ENCODE measurements at places on chromosomes 6 and 20.

DNA sequence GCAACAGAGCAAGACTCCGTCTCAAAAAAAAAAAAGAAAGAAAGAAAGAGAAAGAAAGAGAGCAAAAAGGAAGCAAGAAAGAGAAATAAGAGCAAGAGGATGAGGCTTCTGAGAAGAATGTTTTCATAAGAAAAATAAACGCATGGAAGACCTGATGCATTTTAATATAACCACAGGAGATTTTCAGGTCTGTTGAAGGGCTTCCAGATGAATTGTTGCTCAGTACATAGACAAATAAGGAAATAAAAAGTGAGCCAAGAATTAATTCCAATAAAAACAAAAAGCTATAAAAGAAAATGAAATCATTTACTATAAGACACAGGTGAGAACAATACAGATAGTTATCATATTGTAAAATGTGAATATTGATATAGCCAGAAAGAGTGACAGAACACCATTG lies 43.5 kb downstream of the PERP start:
- no peak for DNase-seq

- DNase-seq: no peak
Measured at GRCh38 chr6:132401618-132402285, 477 bp upstream of the MOXD1 start.

DNA sequence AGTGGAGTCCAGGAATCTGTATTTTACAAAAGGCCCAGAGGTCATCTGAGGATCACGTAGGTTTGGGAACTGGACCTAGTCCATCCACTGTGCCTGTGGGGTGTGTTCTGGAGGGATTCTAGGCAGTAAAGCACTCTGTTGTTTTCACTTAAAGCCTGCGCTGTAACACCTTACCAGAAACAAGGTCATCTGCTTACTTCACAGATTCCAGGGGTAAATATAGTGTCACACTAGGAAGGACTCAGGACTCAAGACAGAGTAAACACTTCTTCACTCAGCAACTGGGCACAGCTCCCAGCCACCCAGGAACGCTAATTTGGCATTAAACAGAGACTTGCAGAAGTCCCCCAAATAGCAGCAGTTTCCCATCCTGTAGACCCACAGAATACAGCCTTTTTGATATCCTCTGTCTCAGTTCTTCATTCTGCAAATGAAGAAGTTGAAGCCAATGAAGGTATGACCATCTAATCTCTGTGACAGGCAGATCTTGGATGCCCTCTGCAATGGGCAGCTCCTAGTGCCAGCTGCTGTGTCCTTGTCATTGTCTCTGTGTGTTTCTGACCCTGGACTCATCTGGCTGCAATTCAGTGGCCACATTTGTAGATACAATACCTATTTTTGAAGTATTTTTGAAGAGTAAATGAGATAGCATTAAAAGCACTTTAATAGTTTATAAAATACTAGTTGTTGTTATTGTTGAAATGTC lies 129.1 kb downstream of the SLC24A3 start:
- no peak for DNase-seq

DNA sequence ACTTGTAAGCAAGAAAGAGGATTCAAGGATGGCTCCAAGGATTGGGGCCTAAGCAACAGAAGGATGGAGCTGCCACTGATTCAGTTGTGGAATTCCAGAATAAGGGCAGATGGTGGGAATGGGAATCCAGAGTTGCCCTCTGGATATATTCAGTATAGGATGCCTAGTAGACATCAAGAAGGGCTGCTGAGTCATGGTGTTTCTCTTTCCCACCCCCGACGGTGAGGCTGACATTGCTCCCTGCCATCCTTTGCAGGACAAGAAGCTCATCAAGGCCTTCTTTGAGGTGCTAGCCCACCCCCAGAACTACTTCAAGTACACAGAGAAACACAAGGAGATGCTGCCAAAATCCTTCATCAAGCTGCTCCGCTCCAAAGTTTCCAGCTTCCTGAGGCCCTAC lies 11.2 kb upstream of the ZNF76 start:
- DNase-seq: no peak

GRCh38 chr6:122322824-122323223 lies 76.6 kb upstream of the HSF2 start:
- no peak for DNase-seq

DNA sequence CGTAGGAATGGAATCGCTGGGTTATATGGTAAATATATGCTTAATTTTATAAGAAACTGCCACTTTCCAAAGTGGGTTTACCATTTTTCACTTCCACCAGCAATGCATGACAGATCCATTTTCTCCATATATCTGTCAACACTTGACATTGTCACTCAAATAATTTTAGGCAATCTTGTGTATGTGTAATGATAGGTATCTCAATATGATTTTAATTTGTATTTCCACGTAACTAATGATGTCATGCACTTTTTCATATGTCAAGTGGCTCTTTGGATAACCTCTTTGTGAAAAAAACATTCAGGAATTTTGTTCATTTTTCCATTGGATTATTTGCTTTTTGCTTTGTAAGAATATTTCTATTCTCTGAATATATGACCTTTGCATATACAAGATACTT lies 419.9 kb downstream of the BTBD3 start:
- DNase-seq: no peak

- DNase-seq: no peak
Measured at GRCh38 chr6:79518842-79519241, 18.4 kb downstream of the LCA5 start.

- no peak for DNase-seq
Measured at GRCh38 chr6:77072694-77073409, 390.4 kb downstream of the HTR1B start.

DNA sequence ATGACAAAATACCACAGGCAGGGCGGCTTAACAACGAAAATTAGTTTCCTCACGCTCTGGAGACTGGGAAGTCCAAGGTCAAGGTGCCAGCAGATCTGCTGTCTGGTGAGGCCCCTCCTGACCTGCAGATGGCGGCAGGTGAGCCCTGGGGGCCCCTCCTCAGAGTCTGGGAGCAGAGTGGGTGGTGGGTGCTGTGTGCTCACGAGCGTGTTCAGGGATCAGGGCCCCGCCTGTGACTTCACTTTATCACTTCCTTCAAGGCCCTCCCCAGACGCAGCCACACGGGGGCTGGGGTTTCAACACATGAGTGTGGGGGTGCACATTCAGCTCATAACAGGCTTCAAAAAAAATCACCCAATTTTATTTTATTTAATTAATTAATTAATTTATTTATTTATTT lies 39.3 kb downstream of the SLC2A4RG start:
- no peak for DNase-seq

- DNase-seq: no peak
Measured at GRCh38 chr20:32792316-32792715, 27.4 kb upstream of the MAPRE1 start.

GRCh38 chr6:149169761-149170511 lies 147.6 kb upstream of the TAB2 start:
- no peak for DNase-seq

GRCh38 chr6:91464201-91464600 lies 877.3 kb upstream of the MAP3K7 start:
- no peak for DNase-seq

- no peak for DNase-seq
Measured at GRCh38 chr6:161948462-161948861, 674.6 kb upstream of the AGPAT4 start.

DNA sequence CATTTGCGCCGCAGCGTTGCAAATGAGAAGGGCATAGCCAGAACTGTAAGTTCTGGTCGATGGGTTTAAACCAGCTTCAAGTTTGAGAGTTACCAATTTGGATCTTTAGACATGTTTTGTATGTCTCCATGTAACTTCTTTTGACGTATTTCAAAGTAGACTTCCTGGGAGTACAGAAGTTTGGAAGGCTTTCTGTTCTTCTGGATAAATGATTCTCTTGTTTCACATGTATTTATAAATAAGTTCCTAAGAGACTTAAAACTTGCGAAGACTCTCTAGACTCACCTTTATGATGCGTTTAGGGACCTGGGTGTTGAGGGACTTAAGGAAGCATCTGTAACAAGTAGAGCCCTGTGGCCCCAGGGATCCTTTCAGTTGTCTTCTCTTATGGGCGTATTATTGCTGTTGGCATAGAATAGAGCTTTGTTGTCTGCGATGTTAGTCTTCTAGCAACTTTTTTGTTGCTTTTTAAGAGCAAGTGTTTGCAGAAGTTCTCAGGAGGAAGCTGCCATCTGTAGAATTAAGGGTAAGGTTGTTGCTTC lies 1.3 kb downstream of the CDYL start:
- no peak for DNase-seq

DNA sequence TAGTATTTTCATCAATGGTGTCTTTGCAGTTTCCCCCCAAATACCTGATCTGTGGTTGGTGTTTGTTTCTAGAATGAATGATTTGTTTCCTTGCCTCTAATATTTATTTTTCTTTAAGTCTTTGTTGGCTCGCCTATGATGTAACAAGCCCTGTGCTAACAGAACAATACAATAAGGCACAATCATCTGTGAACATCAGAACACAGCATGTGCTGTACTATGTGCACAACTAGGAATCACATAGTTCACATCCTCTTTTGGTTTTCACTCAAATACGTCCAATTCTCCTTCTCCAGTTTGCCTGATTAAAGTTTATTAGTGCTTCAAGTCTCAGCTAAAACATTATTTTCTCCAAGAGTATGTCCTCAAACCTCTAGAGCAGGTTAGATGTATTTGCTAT lies 613.1 kb downstream of the EPHA7 start:
- DNase-seq: no peak

DNA sequence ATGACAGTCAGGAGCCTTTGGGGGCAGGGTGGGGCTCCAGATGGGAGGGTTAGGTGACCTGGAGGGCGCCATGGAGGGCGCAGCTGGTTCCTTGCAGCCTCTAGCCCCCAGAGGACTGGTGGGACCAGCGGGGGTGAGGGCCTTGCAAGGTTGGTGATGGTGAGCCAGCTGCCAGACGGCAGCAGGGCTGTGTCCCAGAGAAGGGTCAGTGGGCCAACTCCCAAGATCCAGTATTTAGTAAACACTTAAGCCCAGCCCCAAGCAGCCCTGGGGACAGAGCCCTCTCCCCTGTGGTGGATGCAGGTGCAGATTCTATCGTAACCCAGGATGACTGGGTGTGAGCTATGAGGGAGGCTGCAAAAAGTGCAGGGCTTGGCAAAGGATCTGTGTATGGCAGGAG lies 201.5 kb upstream of the RNF24 start:
- no peak for DNase-seq

GRCh38 chr20:9928281-9928737 lies 89.4 kb upstream of the PAK5 start:
- DNase-seq: no peak

- no peak for DNase-seq
Measured at GRCh38 chr6:85432554-85432953, 17.3 kb upstream of the NT5E start.

DNA sequence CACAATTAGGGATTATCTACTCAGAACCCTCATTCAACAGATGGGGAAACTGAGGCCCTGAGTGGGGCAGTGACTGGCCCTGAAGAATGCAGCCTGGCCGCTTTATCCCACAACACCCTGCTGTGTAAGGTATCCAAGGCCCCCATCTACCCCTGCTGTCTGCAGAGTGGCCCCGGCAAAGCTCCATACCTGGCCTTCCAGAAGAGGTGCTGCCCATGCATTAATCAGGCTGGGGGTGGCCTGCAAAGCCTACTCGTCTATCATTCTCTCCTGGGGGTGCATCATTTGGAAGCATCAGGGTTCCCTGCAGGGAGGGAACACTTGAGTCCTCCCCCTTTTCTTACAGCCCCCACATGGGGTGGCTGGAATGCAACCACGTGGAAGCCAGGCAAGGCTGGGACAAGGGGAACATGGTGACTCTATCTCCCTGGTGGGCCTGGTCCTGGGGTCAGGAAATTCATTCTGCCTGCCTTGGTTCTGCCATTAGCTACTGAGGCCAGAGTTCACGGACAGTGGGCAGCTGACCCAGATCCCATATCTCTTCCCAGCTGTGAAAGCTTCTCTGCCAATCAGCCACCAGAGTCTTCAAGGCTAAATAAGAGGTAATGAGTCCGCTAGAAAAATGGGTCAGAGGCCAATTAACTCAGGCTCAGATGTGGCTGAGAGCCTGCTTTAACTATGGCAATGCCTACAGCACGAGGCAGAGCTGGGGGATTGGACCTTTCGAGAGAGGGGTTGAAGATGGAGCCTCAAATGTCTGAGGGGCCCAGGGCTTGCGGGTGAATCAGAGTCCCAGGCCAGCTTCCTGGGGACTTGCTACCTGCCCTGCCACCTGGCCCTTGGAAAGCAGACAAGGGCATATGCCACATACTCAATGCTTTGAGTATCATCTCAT lies 72.3 kb upstream of the TOX2 start:
- DNase-seq: no peak

GRCh38 chr6:105346052-105346451 lies 56.8 kb downstream of the PREP start:
- no peak for DNase-seq

- DNase-seq: no peak
Measured at GRCh38 chr6:153771577-153771976, 267.5 kb upstream of the OPRM1 start.

- no peak for DNase-seq
Measured at GRCh38 chr6:134948691-134949090, 1.2 kb downstream of the ALDH8A1 start.

All from esophagus squamous epithelium (tissue), 5 donors.